ENCODE measurements at places on chromosomes 6 and 20. TPM values are rescaled to one million over a fixed set of nuclear protein-coding genes. Genes with fewer than 3 reads are reported as not detected.

The PRKN gene
- total RNA-seq, result 3.8 TPM

The RBPJL gene
- total RNA-seq, result not detected

- no peak for DNase-seq
Measured at GRCh38 chr6:145485288-145485687, 250.0 kb downstream of the EPM2A start.

DNA sequence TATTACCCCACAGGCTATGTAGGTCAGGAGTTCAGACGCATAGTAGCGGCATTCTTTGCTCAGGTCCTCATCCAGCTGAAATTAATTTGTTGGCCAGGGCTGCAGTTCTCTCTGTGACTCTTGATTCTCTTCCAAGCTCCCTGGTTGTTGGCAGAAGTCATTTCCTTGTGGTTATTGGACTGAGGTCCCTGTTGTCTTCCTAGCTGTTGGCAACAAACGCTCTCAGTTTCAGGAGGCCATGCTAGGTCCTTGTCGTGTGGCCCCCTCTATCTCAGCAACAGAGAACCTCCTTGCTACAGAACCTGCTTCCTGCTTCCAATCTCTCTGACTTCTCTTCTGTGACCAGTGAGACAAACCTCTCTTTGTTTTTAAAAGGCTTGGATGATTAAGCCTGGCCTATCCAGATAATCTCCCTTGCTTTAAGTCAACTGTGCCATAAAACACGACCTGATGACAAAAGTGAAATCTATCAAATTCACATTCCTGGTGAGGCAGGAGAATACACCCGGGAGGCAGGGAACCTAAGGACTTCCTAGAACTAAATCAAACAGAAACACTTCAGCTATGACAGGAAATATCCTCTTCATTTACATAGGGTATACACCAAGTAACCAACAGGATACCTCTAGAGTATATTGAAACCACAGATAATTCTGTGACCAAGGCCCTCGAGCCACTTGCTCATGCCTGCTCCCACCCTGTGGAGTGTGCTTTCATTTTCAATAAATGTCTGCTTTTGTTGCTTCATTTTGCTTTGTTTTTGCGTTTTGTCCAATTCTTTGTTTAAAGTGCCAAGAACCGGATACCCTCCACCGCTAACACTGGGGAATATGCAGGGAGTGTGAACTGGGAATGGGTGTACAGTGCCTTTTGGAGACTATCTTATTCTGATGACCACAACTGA is 196.0 kb downstream of the BTBD3 start:
- DNase-seq, result peak; percentile 49

DNA sequence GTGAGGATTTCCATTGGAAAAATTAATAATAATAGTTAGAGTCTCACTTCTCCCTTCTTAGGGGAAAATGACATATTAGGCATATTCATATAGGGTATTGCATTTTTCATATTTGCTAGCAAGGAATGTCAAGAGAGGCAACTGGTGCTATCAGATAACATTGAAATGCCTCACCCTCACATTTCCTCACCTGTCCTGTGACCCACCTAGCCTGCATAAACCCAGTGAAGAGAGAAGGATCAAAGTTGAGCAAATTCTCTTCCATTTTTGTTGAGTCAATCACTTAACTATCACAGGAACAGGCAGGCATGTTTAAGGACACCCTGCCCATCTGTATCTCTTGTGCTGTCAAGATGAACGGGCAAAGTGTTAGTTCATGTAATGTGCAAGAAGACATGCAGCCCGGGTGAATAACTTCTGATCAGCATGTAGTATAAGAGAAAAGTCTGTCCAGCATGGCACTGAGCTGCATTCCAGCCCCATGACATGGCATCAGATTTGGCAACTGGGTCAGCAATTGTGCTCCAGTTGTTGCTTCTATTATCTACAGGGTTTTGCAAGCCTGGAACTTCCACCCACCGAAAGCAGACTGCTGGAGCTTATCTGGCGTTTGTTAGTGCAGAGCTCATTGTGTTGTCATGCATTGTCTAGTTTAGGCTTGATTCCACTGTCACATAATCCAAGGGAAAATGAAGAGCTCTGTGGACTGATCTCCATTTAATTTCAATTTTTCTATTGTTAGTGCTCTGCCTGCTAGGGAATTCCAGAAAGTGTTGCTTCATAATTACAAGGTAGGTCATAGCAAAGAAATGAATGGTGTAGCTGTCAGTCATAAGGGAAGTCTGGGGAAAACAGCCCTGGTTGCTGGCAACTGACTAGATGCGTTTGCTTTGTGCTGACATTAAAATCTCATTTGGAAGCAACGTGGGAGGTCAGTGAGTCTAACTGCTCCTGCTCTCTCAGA is 138.4 kb upstream of the TNFAIP3 start:
- peak; percentile 47 for DNase-seq

DNA sequence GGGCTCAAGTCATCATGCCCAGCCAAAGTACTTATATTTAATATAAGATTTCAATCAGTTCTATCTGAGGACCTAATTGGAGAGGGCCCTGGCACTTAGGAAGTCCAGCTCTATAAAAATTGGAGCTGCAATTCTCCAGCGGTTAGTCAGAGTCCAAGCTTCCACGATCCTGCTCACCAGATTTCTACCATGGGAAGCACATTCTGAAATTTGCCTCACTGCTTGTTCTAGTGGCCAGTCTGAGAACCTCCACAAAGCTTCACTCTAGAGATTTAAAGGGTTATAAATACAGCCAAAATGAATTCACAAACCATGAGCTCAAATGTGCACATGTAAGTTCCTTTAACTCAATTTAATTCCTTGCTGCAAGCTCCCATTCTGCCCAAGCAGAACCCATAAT is 33.5 kb downstream of the PNLDC1 start:
- DNase-seq, result no peak

DNA sequence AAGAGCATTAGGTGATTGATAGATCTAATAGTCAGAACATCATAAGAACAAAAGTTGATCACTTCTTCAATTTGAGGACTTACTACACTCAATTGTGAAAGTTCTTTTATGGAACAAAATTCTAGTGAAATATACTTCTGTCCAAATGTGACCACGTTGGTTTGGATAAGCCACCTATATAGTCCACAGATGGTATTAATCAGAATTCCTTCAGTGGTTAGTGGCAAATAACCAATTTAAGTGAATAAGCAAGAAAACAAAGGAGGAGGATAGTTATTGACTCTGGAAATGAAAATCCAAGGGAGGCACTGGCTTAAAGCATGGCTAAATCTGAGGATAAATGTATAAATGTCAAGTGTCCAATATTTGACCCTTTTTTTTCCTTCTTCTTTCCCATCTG is 268.5 kb upstream of the MARCKS start:
- DNase-seq, result no peak

The SMLR1 gene
- not detected for total RNA-seq

DNA sequence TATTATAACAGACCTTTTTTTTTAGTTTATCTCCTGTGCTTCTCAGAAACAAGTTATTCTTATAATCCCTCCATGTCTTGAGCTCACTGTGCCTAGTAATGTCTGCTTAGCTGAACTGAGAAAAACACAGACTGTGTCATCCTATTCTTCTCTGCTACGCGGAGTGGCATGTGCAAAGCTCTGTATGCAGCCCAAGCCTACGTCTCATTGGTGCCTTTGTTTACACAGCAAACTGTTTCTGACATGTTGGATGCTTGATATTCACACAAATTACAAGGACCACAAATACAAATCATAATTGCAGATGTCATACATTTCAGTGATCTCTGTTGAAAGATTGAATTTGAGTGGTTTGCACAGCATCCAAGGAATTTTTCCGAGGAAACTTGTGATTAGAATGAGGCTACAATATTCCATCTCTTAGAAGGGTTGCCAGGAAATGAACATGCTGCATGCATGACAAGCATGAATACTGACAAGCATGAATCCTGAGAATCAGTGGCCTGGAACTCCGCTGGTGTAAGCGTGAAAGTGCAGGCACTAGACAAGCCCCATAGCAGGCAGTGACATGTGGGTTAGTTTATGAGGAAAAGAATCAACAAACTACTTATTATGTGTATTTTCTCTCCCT is 128.4 kb upstream of the SGK1 start:
- no peak for DNase-seq

The MLIP gene
- 1.4 TPM for total RNA-seq

- peak; percentile 76 for DNase-seq
Measured at GRCh38 chr6:35024551-35025054, 116.5 kb downstream of the TCP11 start.

DNA sequence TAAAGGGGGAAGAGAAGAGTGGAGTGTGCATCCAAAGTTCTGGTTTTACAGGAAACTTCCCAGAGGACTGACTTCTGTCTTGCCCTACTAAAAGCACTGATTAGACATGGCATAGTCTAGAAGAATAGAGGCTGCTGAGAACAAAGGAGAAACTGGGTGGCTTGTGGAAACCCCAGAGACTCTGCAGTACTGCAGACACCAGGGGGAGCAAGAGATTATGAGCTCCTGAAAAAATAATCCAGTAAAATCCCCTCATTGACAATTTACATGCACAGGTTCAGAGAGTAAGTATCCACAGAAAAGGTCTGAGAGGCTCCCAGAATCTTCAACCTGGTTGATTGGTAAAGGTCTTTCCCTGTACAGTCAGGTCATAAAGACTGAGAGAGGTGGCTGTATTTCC is 48.7 kb upstream of the CLVS2 start:
- DNase-seq, result peak; percentile 43

GRCh38 chr20:41249411-41250281 is 67.9 kb downstream of the ZHX3 start:
- DNase-seq, result peak; percentile 23

The ZNF343 gene
- 6.5 TPM for total RNA-seq

DNA sequence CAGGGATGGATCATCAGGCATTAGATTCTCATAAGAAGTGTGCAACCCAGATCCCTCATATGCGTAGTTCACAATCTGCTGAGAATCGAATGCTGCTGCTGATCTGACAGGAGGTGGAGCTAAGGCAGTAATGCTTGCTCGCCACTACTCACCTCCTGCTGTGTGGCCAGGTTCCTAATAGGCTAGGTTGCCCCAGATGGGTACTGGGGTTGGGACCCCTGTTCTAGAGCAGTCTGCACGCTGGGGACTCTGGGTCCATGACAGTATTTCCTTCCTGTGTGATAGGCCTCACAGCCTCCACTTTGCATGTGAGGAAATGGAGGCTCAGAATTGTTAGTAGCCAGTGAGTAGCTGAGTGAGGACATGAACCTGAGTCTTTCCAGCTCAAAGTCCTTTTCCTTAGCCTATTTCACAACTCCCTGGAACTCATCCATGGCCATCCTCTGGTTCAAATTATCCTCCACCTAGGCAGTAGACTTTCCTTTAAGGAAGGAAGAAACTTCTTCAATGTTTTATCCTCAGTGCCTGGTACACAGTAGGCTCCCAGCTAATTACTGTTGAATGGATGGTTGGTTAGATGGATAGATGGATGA is 117.2 kb downstream of the SYCP2 start:
- no peak for DNase-seq

DNA sequence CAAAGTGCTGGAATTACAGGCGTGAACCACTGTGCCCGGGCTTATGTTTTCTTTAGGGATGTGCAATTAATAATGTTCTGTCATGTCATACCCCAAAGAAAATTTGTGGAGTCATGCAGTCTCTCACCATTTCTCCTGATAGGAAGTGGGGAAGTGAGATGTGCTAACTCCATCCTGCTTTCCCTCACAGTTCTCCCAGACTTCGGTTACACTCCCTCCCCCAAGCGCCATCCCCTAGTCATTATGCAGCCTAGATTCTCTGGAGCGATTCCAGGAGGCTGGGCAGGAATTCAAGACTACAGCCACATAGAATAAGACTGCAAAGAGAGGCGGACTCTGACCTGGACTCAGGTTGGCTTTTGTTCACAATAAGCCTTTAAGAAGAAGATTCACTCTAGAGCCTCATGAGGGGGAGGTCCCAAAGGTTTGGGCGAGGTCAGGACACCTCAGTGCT is 271.4 kb downstream of the ALDH8A1 start:
- peak; percentile 7 for DNase-seq

GRCh38 chr6:149701714-149702113 is 16.2 kb downstream of the LATS1 start:
- DNase-seq, result no peak

DNA sequence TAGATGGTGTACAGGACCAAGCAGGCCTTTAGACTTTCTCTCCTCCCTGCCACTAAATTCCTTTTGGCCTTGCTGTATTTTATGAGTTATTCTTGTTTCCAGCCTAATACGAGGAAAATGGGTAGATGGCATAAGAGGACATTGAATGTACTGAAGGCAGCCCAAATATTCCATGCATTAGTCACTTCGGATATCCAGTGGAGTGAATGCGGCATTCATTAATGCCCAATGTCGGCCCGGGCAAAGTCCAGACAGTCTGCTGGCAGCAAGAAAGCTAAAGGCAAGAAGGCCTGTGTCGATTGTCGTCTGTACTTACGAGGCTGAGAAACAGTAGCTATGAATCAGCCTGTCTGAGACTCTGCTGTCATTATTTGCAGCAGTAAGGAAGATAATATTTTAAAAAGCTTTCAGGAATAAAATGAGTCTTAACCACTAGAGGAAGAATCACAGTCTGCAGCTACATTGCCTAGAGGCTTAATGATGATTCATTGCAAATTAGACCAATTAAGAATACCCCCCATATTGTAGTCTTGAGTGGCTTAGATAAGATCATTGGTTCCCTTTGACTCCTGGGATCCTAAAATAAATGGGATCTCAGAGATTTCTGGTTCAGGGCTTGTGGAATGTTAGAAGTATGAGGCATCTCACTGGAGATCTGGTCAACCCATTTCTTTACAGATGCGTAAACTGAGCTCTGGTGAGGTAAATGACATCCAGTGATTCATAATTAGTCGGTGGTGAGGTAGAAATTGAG is 534.1 kb upstream of the JAG1 start:
- peak; percentile 79 for DNase-seq

All from Calu3 (cell line).